AG10803 (cell line): ENCODE measurements at places on chromosomes 6 and 20.

DNA sequence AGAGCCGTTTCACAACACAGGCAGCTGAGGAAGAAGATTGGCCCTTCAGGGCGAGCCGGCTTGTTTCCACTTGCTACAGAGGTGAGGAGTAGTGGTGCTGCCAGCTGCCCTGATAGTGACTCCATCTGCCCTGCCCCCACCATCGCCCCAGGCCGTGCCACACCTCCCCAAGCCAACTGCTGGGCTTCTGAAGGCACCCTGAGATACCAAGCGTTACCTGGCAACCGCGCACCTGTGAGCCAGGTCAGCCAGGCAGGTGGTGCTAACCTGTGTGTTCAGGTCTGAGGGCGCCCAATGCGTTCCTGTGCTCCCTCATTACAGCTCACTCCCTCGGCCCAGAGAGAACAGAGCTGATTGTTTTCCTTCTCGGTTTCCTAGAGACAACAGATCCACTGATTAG lies 299.1 kb upstream of the ID4 start:
- DNase-seq: no peak

DNA sequence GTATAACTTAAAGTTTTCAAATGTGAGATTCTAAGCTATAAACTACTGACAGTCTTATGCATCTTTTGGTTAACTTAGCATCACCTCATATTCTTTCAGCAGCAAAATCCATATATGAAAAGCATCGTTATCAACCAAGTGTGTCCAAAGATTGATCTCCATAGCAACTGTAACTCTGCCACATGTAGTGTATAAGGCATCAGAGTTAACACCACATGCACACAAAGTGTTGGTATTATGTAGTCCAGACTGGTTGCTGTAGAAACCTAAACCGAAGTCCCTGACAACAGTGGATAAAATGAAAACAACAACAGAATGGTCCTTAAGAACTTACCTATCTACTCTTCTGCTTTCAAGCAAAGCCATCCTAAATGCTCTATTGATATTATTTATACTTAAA lies 39.6 kb downstream of the PDSS2 start:
- DNase-seq: peak; percentile 42

GRCh38 chr20:19079536-19080299 lies 132.7 kb upstream of the SLC24A3 start:
- DNase-seq: no peak

- no peak for DNase-seq
Observed at GRCh38 chr20:50560867-50561266, 50.7 kb downstream of the PTPN1 start.
